GM23338 (cell line): ENCODE measurements at places on chromosomes 3 and 15. TPM values are rescaled to one million over a fixed set of nuclear protein-coding genes. Genes with fewer than 3 reads are reported as not detected.

TRIM71 gene
- 318 and 346 TPM in 2 replicates for total RNA-seq

TIMP4 gene
- total RNA-seq: 11.1 and 16.1 TPM in 2 replicates

TM2D3 gene
- 33.9 and 36.6 TPM in 2 replicates for total RNA-seq

CD80 gene
- not detected in 2 replicates for total RNA-seq

C3orf49 gene
- not detected in 2 replicates for total RNA-seq

PLSCR2 gene
- not detected in 2 replicates for total RNA-seq

EXD1 gene
- 0.07 TPM in 1 of 2 replicates, not detected in the other for total RNA-seq

TF gene
- 0.76 and 2.9 TPM in 2 replicates for total RNA-seq
